CD4-positive, alpha-beta T cell (primary cell): ENCODE measurements at places on chromosomes 4 and X.

GRCh38 chr4:106186201-106186600 is 129.8 kb downstream of the TBCK start:
- DNase-seq: no peak

GRCh38 chrX:130827648-130828047 is 75.4 kb downstream of the ENOX2 start:
- DNase-seq: no peak

- no peak for DNase-seq
These were observed 91.9 kb downstream of the TENT5D start for GRCh38 chrX:80511969-80512760.

- no peak for DNase-seq
These were observed 983.7 kb downstream of the STIM2 start for GRCh38 chr4:27844376-27844775.

DNA sequence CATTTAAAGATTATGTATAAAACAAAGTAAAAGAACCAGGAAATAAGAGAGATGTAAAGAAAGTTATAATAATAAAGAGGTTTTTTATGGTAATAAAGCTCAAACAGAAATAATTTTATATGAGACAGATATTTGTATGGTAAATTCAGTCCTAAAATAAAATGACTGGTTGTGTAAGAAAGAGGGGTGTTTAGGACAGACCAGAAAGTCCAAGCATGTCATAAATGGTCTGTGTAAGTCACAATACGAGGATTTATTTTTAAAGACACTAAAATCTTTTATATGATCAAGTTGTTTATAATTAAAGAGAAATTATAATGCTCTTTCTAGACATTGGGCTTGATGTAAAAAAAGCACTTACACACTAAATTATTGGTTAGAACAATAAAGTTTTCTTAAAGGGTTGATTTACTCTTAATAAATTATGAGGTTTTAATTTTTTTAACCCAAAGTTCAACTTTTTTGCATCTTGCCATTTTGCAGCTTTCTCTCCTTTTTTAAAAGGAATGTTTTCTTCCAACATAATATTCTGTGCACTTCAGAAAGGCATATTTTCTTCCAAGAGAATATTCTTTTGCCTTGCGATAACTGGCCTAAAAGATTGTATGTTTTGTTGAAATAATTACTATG is 61.9 kb upstream of the TCEAL2 start:
- DNase-seq: no peak

GRCh38 chr4:42348247-42348646 is 49.0 kb upstream of the SHISA3 start:
- no peak for DNase-seq

DNA sequence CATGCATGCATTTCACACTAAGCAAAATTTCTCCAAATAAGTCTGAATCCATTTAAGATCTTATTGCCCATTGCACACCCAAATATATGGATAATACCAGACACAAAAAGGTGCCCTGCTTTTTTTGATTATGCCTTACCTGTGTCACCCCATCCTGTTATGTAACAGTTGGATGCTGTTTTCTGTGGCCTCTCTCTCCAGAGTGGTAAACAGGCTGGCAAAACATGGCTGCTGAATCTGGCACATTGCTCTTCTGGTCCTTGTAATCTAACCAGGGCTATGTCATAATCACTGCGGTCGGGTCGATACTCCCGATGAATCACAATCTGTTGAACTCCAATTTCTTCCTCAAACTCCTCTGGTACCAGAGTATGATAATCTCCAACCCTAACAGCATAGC is 70.1 kb downstream of the PRSS12 start:
- DNase-seq: no peak

DNA sequence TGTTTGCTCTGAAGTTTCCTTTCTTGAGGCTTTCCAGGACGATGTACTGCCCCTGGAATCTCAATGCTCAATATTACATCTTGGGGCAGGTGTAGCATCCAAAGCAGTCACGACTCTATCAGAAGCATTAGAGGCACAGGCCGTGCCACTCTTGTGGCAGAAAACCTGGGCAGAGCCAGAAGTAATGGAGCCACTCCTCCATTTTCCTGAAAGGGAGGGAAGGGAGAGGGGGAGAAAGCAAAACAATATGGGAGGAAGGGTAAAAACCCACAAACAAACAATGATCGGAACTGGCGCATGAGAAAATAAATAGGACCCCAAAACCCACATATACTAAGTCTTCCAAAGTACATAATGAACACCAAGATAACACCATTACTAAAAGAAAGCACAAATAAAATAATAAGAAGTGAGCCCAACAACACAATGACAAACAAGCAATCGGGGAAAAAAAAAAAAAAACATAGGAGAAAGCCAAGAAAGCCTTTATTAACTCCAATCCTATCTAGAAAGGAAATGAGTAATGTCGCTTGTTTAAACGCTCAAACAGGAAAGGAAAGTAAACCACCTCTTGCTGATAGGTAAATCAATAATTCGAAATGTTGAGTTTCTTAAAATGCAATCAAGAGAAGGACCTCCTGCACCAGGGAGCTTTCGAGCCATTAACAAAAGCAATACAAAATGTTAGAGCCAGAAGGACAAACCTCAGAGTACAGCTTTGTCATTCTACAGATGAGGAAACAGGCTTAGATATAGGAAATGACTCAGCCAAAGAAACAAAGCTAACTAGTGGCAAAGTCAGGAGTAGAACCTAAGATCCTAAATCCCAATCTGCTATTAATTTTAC is 117.4 kb downstream of the ATRX start:
- no peak for DNase-seq

DNA sequence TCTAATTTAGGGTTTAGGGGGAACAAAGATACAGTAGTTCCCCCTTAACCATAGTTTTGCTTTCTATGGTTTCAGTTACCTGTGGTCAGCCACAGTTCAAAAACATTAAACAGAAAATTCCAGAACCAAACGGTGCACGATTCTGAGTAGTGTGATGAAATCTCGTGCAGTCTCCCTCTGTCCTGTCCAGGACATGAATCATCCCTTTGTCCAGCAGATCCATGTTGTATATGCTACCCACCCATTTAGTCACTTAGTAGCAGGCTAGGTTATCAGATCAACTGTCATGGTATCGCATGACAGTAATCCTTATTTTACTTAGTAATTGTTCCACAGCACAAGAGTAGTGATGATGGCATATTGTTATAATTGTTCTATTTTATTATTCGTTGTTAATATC is 556.1 kb downstream of the IL1RAPL1 start:
- DNase-seq: no peak

GRCh38 chrX:39204353-39204752 is 403.1 kb downstream of the MID1IP1 start:
- no peak for DNase-seq

GRCh38 chr4:167838686-167839085 is 253.7 kb upstream of the ANXA10 start:
- no peak for DNase-seq

DNA sequence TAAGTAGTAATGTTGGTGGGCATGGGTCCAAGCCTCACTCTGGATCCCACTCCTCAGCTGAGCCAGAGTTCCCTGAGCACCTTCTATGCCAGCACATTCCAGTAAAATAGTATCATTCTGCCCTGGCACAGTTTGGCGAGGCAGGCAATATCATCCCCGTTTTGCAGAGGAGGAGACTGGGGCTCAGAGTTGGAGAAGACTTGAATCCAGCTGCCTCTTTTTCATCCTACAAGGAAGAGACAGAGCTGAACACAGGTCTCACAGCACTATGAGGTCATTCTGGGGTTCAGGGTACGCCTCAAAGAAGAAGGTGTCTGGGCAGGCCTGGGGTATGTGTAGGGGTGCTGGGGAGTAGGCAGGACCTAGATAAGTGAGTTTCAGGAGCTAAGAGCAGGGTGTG is 103.9 kb upstream of the STX18 start:
- no peak for DNase-seq

DNA sequence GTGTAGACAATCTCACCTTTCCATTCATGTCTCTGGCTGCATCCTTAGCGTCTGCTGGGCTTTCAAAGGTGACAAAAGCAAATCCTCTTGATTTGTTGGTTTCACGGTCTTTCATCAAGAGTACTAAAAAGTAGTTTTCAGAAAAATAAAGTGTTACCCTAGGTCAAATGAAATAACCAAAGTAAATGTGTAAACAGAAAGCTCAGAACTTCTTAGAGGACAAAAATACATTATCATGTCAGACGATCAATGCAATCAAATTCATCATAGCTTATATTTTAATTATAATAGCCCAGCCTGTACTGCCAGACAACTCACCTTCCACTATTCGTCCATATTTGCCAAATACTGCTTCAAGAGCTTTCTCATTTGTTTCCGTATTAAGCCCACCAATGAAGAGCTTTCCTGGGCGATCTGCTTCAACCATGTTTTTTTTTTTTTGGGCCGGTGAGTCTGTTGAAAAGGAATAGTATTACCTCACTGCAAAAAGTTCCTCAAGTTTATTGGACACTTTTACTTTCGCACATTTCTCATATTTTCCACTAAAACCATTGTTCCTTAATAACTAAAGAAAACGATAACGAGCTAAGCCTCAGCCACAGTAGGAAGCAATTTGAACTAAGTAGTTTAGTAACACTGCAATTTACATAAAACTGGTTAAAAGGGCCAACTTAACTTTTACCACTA is 1.4 kb downstream of the RBMX start:
- DNase-seq: no peak

GRCh38 chrX:85994228-85994627 is 53.1 kb downstream of the CHM start:
- no peak for DNase-seq
